Smooth muscle cell of bladder (primary cell): ENCODE measurements at places on chromosomes 5 and 9. TPM values are rescaled to one million over a fixed set of nuclear protein-coding genes. Genes with fewer than 3 reads are reported as not detected.

SH3TC2 gene
- 0.65 and 1.00 TPM in 2 replicates for total RNA-seq

ANP32B gene
- total RNA-seq, result 7.8 and 10.2 TPM in 2 replicates

UIMC1 gene
- total RNA-seq, result 24.3 and 29.3 TPM in 2 replicates

PKD2L2 gene
- 0.18 TPM in 1 of 2 replicates, not detected in the other for total RNA-seq

CER1 gene
- not detected in 2 replicates for total RNA-seq

ZNF883 gene
- 1.2 and 1.8 TPM in 2 replicates for total RNA-seq

GFPT2 gene
- 36.4 and 66.0 TPM in 2 replicates for total RNA-seq

NTRK2 gene
- total RNA-seq, result 0.09 TPM in 1 of 2 replicates, not detected in the other

CCL28 gene
- 0.43 and 1.5 TPM in 2 replicates for total RNA-seq

KIF12 gene
- not detected in 2 replicates for total RNA-seq

CDH6 gene
- total RNA-seq, result 40.0 and 42.6 TPM in 2 replicates

SLC6A18 gene
- total RNA-seq, result not detected in 2 replicates

MCC gene
- 64.7 and 91.6 TPM in 2 replicates for total RNA-seq
